Forelimb muscle (tissue), 1 donor: ENCODE measurements at places on chromosomes 3 and 15. TPM values are rescaled to one million over a fixed set of nuclear protein-coding genes. Genes with fewer than 3 reads are reported as not detected.

NTRK3 gene
- polyA plus RNA-seq, result 2.6 TPM

PLS1 gene
- polyA plus RNA-seq, result 0.61 TPM

NR2E3 gene
- 7.4 TPM for polyA plus RNA-seq

DISP2 gene
- 1.4 TPM for polyA plus RNA-seq

MYH15 gene
- polyA plus RNA-seq, result 0.67 TPM

SEMA7A gene
- 5.4 TPM for polyA plus RNA-seq

GRCh38 chr3:69212411-69213160, 90.2 kb upstream of the LMOD3 start:
- no peak for DNase-seq
